Suppressor macrophage treated with lipopolysaccharide for 1 hour (primary cell): ENCODE measurements at places on chromosomes 6 and 20.

DNA sequence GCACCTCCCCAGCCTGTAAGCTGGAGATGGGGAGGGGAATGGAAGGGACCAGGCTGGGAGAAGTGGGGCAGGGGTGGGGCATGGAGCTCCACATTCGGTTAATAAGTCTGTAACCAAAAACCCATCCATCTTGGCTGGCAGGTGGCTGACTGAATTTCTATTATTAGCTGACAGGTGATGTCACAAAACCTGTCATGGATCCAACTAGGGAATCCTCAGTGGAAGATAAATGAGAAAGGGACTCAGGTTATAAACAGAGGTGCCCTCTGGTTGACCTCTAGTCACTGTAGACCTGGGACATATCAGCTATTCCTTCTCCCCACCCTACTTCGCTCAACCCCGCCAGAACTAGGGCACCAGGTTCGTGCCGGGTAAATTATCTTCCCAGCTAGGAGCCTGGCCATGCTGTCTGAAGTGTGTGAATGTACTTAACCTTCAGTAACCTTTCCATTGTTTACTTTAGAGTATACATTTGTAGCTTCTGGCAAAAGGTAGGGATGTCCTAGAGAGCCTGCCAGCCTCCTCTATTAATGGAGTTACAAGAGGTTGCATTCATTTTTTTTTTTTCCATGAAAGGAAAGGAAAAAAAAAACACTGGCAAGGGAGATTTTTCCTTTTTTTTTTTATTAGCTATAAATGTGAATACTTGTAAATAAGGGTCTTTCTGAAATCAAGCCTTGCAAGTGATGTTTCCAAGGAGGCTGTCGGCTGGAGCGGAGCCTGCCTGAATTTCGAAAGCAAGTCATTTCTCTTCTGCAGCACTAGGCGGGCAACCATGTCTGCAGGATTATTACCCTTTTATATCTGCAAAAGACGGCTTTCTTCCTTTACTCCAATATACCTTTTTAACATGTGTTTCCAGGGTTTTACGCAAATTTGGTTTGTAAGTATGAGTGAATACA is 135.9 kb downstream of the TMEM242 start:
- no peak for DNase-seq

- DNase-seq: no peak
These were observed at the start of gene ABHD16B for GRCh38 chr20:63861365-63861934. Gene ABHD16B, plus strand, starts transcription at chr20:63861498. Its CDS starts 43 bp downstream, at chr20:63861541.

DNA sequence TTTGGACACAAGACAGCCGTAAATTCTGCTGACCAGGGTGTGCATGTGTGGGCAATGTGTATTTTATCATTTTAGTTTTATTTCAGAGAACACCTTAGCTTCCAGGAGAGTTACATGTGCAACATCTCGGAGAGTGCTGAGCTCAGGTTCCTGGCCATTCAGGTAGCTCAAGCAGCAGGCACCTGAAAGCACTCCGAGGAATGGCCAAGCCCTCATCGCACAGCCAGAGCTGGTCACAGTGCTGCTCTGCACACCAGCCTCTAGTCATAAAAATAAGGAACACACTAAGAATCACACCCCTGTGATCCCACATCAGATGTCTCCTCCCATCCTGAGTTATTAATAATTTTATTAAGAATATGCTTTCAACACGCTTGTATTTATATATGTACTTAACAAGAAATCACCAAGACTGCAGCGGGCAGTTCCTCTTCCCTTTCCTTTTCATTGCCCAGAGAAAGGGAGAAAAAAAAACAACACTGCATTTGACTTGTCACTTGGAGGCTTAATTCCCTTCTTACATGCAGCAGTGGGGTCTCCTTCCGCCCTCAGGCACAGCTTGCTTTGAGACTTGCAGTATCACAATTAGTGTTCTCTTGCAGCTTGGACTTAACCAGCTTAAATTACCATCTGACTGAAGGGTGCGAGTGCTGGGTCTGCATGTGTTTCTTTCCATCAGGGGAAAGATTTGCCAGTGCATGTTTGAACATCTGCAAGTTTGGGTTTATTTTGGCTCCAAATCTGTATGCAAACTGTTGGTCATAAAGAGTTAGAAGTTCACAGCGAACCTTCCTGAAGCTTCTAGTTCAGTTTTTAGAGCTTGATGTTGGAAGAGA is 36.0 kb upstream of the IRF4 start:
- no peak for DNase-seq

DNA sequence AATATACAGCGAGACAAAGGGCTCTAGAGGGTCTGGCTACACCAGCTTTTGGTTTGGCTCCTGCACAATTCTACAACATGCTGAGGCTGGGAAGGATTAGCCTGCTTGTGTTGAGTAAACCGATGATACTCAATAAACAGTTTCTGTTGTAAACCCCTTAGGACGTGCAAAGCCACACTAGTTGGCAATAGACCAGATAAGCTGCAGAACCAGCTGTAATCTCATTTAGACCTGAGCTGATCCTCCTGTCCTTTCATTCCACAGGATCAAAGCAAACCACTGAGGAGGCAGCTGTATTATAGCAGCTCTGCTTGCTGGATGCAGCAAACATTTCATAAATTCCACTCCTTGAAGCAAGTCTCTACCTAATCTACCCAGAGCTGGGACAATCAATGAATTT is 79.7 kb downstream of the MMS22L start:
- no peak for DNase-seq

DNA sequence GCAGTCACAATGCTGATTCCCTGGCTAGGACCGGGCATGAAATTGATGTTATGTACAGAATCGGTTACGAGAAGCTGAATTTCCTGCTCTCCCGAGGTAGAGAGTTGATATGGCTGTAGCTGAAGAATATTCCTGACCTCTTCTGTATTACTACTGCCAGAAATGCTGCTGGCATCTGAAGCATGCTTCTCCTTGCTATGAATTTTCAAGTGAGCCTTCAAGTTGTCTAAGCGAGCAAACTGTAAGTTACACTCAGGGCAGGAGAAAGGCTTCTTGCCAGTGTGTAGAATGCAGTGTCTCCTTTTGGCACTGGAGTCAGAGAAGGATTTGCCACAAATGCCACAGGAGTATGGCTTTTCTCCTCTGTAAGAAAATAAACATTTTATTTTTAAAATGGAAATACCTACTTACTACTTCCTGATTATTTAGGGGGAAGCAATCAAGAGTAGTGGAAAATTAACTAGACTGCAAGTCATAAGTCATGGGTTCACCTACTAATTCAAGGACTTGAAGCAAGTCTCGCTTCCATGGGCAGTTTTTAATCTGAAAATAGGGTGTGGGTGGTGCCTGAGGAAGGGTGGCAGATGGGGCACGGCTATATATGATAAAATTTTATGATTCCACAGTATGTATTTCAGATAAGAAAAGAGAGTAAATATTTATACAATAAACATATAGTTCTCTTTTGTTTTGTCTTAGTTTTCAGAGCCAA is 10.8 kb upstream of the MICAL1 start:
- DNase-seq: no peak

- DNase-seq: no peak
These were observed 5.2 kb downstream of the TNNC2 start for GRCh38 chr20:45821947-45822346.

GRCh38 chr6:37690964-37691735 is 6.5 kb downstream of the MDGA1 start:
- DNase-seq: peak; percentile 44

- no peak for DNase-seq
These were observed 29.0 kb upstream of the PTCHD4 start for GRCh38 chr6:48139818-48140614.

DNA sequence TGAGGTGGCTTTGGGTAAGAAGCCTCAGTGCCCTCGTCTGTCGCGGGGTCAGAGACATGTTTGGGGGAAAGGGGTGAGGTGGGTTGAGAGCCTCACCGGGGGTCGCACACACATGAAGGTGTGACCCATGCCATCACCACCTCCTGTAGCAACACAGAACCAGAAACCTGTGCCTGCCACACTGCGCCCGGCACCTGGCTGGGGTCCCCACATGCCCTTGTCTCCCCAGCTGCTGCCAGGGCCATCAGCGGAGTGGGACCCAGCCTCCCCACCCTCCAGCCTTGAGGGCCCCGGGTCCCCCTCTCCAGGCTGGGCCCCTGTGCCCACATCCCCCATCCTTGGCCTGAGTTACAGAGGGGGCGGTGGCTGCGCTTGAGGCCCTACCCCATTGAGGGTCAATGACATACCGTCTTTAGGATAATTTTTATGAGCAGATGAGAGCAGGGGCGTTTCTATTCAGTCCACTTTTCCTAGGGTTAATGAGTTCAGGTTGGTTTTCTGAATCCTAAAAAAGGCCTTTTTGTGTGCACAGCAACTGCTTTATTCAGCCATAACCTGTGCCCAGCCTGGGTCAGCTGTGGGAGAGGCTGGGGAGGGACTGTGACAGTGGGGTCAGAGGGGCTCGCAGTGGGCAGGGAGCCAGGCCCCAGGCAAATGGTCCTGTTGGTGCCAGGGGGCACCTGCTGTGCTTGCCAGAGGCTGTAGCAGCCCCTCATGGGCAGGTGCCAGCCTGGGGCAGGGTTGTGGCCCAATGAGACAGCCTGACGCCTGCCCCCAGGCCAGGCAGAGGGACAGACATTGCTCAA is 19.4 kb downstream of the APCDD1L start:
- no peak for DNase-seq

- no peak for DNase-seq
These were observed 5.6 kb downstream of the BRPF3 start for GRCh38 chr6:36202101-36202500.

GRCh38 chr20:51003753-51004152 is 19.2 kb downstream of the KCNG1 start:
- no peak for DNase-seq

DNA sequence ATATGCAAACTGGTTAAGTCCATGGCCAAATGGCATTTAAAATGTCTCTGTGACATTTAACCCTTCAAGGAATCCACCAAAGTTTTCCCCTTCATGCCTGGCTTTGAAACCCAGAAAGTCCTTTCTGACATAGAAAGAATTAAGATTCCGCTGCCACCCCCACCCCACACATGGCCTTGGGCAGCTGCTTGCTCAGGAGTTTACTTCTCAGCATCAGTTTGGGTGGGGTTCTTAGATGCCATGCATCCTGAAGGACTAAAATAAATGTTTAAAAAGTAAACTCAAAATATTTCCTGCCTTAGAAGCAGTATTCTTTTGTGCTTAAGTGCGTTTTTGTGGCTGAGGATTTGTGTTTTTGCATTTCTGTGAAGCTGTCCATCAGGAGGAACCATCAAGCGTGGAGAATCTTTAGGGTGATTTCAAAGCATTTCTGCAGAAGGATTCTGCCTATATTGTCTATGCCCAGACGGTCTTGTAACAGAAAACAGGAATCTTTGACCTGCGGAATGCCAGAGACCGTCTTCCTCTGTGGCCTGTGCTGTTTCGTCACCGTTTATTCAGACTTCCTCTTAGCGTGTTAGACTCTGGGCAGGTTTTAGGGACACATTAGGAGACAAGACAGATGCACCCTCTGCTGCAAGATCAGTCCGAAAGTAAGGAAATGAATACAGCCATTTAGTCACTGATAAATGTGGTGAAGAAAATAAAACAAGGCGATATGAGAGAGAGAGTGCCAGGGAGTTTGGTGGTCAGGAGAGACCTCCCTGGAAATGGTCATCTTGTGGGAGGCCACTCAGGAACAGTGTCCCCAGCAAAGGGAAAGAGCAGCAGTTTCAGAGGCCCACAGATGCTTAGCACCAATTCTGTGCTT is 6.2 kb downstream of the DUSP22 start:
- peak; percentile 88 for DNase-seq

GRCh38 chr20:13455713-13456112 is 183.0 kb downstream of the TASP1 start:
- no peak for DNase-seq

DNA sequence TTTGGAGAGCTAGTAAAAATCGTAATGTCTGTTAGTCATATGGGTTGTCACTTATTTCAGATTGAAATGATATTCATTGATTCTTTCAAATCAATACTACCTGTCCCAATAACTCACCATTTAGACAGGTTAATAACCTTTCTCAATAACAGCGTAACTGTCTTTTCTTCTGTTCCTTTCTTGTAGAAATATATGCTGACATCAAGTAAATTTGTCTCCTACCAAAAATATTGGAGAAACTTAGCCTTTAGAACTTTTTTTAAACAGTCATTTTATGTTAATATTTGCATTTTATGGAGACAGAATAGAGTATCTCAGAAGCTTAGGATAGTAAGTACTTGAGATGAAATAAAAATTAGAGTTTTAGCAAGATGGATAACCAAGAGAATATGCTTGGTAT is 278.2 kb downstream of the UST start:
- DNase-seq: no peak

GRCh38 chr6:70351461-70351860 is 48.6 kb upstream of the COL9A1 start:
- DNase-seq: no peak

GRCh38 chr20:57678340-57678739 is 31.5 kb downstream of the PMEPA1 start:
- no peak for DNase-seq

- DNase-seq: no peak
These were observed 327.6 kb upstream of the HTR1E start for GRCh38 chr6:86609549-86610388.

- DNase-seq: no peak
These were observed 652.5 kb upstream of the EPHA7 start for GRCh38 chr6:94071835-94072234.

DNA sequence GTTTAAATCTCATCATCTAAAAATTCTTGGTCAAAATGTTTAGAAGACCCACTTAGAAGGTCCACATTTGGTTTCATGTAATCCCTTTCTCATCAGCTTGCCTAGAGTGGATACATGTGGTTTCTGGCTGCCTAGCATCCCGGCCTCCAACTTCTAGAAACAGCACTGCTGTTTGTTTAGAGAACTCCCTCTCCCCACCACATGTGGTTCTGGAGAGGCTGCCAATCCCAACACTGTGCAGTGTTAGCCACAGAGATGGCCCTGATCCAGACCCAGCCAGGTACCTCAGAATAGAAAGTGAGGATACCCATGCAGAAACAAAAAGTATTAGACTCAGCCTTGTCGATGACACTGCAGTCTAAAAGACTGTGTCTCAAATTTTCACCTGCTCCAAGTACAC is 241.8 kb downstream of the BCKDHB start:
- DNase-seq: no peak

- peak; percentile 88 for DNase-seq
These were observed 465.2 kb upstream of the CITED2 start for GRCh38 chr6:139839506-139840156.
